Effector CD8-positive, alpha-beta T cell (primary cell): ENCODE measurements at places on chromosomes 7 and 10.

- DNase-seq = no peak
Observed at GRCh38 chr10:11328264-11329061, 283.0 kb downstream of the USP6NL start.

GRCh38 chr10:48604039-48604990 lies 558 bp downstream of the ARHGAP22 start:
- DNase-seq = no peak

DNA sequence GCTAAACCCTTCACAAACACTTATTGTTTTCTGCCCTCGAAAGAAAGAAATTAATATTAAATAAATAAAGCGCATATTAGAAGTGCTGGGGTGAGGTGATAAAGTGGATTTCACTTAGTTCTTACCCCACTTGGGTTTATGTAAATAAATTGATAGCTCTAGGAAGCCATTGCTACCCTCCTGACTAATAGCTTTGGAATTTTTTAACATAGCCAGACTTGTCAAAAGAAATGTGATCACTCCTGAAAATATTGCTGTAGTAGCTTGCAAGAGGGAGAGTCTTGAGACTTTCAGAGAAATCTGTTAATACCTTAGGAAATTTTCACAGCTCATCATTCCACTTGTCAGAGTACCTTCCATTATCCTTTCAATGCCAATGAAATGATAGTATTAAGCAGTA lies 7.6 kb downstream of the ARL5B start:
- no peak for DNase-seq

- no peak for DNase-seq
Observed at GRCh38 chr10:33036670-33037069, 78.6 kb upstream of the ITGB1 start.

GRCh38 chr10:32263300-32263699 lies 83.7 kb downstream of the EPC1 start:
- no peak for DNase-seq

GRCh38 chr10:78764436-78764835 lies 304.3 kb upstream of the ZMIZ1 start:
- DNase-seq = no peak

DNA sequence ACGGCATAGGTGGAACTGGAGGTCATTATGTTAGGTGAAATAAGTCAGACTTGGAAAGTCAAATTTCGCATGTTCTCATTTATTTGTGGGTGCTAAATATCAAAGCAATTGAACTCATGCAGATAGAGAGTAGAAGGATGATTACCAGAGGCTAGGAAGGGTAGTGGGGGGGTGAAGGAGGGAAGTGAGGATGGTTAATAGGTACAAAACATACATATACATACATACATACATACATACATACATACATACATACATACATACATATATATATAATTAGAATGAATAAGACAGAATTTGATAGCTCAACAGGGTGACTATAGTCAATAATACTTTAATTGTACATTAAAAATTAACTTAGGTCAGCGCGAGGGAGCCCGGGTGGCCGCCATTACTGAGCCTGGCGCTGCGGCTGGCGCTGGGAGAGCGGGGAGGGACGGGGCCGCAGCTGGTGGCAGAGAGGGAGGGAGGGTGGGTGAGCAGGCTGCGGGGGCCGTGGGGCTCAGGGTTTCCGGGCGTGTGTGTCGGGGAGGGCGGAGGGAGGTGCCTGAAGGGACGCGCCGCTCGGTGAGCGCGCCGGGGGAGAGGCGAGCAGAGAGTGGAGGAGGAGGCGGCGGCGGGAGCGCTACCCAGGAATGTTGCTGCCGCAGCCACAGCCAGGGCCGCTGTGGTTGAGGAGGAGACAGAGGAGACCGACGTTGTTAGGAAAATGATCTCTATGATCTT lies 85.8 kb upstream of the EGFR start:
- no peak for DNase-seq

- no peak for DNase-seq
Observed at GRCh38 chr7:46156086-46156485, 235.0 kb upstream of the IGFBP3 start.

GRCh38 chr10:81068460-81068859 lies 530.8 kb downstream of the SH2D4B start:
- no peak for DNase-seq

DNA sequence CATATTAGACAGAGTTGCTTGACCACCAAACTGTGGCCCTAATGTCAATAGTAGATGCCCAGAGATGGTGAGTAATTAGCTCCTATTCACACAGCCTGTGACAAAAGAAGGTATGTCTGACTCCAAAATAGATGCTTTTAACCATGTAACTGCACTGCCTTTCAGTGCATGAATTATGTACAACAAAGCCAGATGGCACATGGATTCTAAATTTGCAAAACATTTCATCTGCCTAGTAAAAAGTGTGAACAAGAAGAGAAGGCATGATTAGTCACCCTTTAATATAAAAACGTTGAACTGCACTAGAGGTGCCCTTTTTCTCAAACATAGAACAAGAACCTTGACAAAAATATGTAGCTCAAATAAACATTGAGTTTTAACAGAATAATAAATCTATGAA lies 35.5 kb upstream of the PTPRZ1 start:
- no peak for DNase-seq

DNA sequence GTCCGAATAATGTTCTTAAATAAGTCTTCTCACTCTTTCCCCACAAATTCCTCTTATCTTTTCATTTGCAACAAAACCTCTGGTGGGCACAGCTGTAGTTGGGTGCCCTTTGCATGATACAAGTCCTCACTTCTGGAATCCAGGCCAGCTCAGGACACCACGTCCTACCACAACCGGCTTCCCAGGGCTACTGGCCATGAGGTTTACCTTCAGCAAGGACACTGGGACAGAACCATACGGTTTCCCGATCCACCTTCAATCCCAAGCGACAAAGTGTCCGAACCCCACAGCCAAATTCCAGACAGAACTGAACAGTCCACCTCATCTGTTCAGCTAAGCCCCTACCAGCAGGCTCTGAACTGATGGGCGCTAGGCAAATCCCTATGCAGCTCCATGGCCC lies 174.6 kb downstream of the FAM107B start:
- no peak for DNase-seq

GRCh38 chr7:28017372-28017771 lies 163.2 kb downstream of the JAZF1 start:
- DNase-seq = no peak

GRCh38 chr10:123183724-123184123 lies 29.5 kb downstream of the BUB3 start:
- no peak for DNase-seq

- no peak for DNase-seq
Observed at GRCh38 chr7:122628651-122629411, 70.1 kb downstream of the RNF133 start.

DNA sequence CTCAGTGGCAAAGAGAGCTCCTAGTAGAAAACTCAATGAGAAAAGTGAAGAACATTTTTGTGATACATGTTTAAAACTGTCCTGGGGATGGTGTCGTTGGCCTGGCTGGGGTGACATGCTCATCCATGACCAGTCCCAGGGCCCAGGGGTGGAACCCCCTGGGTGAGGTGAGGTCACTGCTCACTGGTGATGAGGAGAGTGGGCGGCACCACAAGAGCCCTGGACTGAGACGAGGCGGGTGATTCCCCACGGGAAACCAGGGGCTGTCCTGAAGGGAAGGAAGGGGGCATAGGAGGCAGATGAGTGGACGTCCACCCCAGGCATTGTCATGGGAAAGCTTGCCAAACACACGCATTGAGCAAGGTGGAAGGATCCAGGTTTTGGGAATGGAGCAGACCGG lies 54.6 kb downstream of the HTR5A start:
- DNase-seq = no peak

GRCh38 chr7:364536-364935 lies 74.6 kb downstream of the FOXL3 start:
- no peak for DNase-seq

DNA sequence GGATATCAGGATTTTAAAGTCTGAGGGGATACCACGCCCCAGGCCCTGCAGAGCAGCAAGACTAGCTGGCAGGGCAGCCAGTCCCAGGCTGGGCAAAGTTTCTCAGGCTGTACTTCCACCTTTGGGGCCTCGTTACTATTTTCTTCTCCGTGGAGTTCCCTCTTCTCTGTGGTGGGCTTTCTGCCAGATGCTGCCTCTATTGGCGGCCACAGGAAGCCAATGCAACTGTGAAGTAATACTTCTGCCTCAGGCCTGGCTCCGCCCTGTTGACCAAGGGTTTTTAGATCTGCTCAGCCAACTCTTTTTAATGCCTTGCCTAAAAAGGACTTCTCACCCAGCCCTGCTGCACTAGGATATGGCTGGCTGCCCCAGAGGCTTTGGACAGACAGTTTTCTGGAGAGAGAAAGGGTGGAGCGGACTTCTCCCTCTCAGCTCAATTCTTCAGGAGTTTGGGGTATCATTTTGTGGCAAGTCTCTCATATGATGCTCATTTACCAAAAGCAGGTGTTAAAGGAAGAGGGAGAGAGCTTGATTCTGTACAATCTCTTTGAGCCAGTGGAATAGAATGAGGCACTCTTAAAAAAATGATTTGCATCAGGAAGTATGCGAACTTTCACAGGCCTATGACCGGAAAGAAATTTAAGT lies 67.4 kb downstream of the HHEX start:
- no peak for DNase-seq

GRCh38 chr10:9858816-9859215 lies 1158.9 kb upstream of the CELF2 start:
- no peak for DNase-seq
